GM04504 (cell line): ENCODE measurements at places on chromosomes 2 and 18.

DNA sequence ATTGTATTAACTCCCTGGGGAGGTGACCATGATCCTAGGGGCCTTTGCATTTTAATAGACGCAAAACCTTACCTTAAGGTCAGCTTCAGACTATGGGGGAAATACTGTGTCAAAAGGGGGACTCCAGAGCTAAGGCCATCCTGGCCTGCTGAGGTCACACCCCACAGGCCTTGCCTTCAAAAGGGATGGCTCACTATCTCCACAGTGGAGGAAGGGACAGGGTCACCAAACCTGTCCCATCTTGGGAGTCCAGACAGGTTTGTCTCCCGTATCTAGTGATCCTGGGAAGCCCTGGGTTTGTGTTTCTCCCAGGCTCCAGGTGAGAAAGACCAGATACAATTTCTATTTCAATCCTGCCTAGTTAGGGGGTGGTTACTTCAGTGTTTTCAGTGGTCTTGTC, 24.9 kb downstream of the CAPN14 start:
- no peak for DNase-seq

GRCh38 chr2:157261199-157261782, 3.8 kb downstream of the GALNT5 start:
- DNase-seq: peak; percentile 39

DNA sequence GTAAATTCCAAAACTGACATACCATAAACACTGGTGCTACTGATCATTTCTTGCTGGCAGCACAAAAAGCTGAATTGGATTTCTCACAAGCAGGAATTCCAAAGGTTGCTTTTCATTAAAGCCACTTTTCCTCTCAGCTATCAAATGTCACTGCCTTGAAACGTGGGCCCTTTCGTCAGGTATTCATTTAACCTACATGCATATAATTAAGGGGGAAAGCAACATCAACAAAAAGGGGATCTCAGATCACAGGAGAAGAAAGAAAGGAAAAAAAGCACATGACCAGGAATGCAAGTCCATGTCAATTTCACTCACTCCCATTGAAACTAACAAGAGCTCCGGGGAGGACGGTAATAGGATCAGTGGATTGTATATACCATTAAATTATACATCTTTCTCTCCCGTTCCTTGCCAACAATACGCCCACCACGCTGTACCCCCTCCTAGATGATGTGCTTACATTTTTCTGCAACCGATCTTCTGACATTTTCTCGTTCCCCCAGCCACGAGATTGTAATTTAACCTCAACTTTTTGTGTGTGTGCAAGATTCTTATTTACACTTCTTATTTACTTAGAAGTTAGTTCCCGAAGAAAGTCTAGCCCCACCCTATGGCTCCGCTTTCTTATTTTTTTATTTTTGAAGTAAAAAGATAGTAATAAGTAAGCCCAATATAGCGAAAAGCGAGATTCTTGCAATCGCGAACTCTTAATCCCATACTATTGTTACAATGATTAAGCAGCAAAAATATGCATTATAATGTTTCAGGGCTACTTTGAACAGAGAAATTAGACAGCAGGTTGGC, 725 bp downstream of the FIGN start:
- no peak for DNase-seq

DNA sequence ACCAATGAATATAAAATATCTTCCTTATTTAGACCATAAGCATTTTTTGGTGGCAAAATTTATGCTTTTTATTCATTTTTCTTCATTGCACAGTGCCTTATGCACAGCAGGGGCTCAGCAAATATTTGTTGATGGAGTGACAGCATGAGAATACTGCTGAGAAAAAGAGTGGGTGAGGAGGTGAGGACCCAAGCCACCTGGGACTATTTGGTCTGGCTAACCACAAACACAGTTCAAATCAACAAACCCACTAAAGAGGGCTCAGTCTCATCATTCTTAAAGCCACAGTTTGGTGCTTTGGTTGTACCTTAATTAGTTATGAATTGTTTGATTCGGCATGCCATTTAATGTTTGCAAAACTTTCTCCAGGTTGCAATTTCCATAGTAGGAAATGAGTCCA, 183.5 kb upstream of the ZNF521 start:
- DNase-seq: no peak

- no peak for DNase-seq
Observed at GRCh38 chr2:217932803-217933616, 69.8 kb downstream of the TNS1 start.

DNA sequence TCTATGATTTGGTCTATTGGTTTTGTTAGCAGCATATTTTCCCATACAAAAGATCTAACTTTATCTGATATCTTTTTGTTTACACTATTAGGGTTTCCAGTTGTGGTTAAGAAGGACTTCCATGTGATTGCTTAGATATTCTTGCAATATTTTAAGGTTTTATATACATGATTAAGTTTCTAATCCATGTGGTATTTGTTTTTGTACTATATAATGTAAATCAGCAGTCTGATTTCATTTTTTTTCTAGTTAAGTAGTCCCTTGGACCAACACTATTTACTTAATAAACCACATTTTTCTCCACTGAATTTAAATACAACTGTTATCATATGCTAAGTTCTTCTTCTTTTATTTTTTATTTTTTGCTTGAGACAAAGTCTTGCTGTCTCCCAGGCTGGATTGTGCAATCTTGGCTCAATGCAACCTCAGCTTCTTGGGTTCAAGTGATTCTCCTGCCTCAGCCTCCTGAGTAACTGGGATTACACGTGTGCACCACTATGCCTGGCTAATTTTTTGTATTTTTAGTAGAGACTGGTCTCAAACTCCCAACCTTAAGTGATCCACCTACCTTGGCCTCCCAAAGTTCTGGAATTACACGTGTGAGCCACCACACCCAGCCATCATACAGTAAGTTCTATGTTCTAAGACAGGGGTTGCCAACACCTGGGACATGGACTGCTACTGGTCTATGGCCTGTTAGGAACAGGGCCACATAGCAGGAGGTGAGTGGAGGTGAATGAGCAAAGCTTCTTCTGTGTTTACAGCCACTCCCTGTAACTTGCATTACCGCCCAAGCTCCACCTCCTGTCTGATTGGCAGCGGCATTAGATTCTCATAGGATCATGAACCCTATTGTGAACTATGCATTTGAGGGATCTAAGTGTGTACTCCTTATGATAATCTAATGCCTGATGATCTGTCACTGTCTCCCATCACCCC, 58.5 kb upstream of the RAB27B start:
- DNase-seq: no peak

DNA sequence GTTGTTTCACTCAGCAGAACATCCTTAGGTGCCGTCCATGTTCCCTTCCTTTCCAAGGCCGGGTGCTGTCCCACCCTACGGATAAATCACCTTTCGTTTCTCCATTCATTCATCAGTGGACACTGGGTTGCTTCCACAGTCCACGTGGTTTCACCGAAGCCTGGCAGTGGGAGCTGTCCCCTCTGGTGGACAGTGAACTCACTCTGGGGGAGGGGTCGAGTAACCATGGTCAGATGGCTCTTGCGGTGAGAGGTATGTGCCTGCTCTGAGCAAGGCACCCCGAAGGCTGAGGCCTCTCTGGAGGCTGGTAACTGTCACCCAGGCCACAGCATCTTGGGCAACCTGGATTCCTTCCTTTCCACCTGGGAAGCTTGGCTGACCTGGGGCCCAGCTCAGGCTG, 61.5 kb upstream of the TWIST2 start:
- peak; percentile 64 for DNase-seq

DNA sequence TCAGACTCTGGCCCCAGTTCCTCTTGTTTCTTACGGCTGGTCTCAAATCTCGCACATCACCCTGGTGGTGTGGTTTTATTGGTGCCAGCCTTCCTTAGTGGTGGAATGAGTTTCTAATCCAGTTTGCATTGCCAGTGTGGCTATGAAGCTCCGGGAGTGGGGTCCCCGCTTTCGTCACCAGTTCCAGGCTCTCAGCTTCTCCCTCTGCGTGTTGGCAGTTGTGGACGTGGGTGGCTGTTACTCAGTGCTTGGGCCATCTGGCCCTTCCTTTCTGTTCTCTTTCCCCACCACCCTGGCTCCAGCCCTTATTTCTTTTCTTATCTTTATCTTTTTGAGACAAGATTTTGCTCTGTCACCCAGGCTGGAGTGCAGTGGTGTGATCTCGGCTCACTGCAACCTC, 30.1 kb downstream of the EFR3B start:
- DNase-seq: no peak

- no peak for DNase-seq
Observed at GRCh38 chr2:209936106-209936666, 66.3 kb upstream of the RPE start.

DNA sequence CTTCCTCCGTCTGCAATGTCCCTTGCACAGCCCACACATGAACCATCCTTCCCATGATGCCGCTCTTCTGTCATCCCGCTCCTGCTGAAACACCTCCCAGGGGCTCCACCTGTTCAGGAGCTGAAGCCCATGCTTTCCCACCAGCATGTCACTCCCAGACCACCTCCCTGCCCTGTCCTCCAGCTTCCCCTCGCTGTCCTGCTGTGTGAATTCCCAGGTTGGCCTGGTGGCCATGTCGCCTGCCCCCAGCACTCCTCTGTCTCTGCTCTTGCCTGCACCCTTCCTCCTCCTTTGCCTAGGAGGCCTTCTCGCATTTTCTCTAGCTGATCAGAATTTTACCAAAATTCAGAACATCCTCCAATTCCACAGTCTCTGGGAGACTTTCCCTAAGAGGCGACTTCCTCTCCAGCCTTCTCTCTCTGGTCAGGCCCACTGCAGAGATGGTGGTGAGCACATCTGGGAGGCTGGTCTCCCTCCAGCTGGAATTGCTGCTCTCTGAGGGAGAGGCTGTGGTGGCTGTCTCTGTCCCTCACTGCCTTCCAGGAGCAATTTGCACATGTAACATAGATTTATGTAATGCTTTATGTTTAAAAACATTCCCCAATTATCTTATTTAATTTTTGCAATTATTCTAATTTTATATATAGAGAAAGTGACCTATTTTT, 8.9 kb upstream of the IL1RL2 start:
- DNase-seq: no peak

GRCh38 chr2:83615511-83615910, 843.6 kb downstream of the SUCLG1 start:
- no peak for DNase-seq

DNA sequence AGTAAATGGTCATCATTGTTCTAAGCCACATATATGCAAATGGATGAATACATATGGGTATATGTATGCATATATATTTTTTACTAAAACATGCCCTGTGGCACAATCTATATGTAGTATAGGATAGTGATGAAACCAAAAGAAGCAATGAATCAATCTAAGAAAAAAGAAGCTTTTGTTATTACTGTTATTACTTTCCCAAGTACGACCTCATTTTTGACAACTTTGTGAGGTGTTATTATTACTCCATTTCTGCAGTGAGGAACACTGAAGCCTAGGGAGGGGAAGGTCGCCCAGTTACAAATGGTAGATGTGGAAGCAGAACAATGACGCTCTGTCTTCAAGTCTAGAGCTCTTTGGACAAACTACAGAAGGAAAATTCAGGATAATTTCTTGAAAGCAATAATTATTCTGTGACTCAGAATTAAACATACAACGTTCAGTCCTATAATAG, 38.3 kb downstream of the STAT4 start:
- no peak for DNase-seq

DNA sequence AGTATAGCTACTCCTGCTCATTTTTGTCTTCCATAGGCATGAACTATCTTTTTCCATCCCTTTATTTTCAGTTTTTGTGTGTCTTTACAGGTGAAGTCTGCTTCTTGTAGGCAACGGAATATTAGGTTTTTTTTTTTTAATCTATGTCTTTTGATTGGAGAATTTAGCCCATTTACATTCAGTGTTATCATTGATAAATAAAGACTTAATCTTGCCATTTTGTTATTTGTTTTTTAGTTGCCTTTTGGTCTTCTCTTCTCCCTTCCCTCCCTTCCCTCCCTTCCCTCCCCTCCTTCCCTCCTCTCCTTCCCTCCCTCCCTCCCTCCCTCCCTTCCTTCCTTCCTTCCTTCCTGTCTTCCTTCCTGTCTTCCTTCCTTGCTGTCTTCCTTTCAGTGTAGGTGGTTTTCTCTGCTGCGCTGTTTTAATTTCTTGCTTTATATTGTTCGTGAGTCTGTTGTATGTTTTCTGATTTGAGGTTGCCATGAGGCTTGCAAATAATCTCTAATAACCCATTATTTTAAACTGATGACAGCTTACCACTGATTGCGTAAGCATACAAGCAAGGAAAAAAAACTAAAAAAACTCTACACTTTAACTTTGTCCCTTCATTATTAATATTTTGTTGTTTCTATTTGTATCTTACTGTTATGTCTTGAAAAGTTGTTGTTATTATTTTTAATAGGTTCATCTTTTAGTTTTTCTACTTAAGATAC, 353.8 kb downstream of the PARD3B start:
- no peak for DNase-seq

DNA sequence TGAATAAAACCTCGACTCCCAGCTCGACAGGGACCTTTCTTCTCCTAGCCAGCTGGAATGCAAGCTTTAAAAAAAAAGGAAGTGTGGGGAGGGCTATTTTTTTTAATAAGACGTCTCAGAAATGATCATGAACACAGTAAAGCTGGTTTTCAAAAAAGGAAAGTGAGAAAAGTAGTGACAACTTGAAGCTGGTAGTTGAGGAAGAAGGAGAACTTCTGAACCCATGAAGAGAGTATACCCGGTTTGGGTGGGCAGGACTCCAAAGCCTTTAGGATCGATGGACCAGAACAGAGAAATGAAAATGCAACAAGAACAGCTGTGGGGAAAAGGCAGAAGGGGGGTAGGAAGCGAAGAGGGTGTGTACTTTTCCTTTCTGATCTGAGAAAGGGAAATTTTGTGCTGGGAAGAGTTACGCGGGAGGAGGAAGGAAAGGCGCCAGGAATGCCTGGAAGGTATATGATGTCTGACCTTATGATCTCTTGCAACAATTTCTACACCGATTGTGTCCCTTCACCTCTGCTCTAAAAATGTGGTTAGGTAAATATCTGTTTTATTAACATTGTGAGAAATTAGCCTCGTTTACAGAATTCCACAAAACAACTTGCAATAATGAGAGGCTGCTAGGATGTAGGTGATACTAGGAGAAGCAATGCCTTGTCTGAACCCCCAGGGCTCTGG, 22.6 kb upstream of the CYP1B1 start:
- DNase-seq: no peak

DNA sequence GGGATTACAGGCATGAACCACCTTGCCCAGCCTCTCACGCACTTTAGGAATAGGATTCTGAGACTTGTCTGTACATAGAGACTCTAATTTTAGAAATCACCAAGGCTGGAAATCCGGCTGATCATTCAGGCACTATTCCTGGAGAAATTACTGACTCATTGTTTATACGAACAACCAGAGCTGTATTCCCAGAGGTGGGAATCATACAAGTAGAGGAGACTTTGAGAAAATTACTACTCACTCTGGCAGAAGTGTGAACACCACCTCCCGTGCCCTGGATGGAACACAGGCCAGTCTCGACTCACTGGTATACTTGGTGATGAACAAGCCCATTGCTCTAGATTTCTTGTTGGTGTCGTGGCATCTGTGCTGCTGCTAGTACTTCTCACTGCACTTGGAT, 5.8 kb upstream of the ADNP2 start:
- peak; percentile 23 for DNase-seq

GRCh38 chr18:46321955-46322354, 217.8 kb downstream of the HAUS1 start:
- no peak for DNase-seq
